ENCODE measurements at places on chromosomes 11 and 22.

DNA sequence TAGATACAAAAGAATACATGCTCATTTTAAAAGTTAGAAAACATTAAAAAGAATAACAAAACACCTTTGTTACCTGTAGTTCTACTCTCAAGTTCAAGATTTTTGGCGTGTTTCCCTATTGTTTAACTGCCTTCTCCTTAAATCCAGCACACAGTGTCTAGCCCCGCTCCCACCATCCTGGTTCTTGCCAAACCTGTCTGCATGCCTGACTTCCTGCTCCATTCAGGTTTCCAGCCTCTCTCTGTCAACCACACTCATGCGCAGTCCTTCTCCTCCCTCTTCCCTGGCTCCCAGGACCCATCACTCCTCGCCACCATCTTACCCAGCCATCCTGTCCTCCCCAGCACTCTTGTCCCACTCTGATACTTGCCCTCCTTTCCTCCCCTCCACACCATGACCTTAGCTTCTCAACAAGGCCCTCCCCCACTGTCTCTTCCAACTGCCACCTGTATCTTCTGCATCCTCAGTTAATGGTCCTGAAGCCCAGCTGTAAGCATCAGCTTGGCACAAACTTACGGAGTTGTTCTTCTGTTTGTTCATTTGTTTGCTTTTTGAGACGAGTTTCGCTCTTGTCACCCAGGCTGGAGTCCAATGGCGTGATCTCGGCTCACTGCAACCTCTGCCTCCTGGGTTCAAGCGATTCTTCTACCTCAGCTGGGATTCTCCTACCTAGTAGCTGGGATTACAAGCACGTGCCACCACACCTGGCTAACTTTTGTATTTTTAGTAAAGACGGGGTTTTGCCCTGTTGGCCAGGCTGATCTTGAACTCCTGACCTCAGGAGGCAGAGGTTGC is 7.5 kb upstream of the MYH9 start:
- no peak for DNase-seq

- DNase-seq, result no peak
Observed at GRCh38 chr11:24661331-24661730, 164.5 kb downstream of the LUZP2 start.

GRCh38 chr22:29480512-29481264 is 670 bp downstream of the NEFH start:
- no peak for DNase-seq

DNA sequence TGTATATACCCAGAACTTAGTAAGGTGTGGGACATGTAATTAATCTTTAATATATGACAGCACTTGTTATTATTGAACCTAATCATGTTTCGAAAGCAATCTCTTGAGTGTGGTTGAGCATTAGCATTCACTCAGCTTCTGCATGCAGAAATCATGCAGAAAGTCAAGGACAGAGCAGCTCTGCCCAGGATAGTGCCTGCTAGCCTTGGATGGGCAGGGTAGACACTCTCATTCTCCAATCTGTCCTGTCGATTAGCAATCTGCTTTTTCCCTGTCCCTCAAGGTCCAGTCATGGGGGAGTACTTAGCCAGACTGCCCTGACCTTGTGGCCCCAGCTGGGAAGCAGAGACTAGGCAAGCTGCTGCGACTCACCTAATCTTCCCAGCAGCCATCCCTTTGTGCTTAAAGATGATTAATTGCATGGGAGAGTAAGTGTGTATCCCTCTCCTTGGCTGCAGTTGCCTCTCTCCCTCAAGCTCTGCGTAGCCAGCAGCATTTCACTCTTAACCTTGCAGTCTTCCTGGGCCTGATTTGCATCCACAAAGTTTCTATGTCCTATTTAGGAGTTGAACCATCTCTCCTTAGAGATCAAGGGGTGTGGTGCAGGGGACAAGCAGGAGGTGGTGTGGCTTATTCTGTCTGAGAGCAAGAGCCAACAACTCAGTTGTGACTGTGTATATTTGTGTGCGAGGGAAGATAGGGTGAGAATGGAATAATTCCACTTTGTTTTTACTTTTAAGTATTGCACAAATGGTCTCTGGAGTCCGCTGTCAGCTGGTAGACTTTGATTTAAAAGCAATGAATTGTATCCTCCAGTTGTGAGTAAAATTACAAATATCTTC is 101.4 kb downstream of the FDX1 start:
- no peak for DNase-seq

GRCh38 chr11:119320776-119321524 is 4.0 kb upstream of the MCAM start:
- DNase-seq, result no peak

DNA sequence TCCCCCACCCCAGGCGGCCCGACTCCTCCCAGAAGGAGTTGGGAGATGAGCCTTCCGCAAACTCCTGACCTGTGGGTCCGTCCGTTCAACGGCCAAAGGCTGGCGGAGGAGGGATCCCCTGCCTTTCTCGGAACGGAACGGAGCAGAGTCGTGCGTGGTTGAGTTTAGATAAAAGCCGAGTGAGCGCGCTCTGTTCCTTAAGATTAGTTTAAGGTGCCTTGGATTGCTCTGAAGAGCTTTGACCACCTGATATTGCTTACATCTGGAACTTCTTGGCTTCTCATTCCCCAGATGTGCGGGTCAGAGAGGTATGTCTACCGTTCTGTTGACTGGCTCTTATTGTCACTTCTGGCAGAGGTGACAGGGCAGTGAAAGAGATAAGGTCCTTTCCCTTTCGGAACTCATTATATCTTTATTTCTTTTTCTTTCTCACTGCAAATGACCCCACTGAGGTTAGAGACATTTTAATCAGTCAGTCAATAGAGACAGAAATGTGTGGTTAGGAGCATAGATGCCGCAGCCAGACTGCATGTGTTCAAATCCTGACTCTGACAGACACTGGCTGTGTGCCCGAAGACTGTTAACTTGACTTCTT is at the start of gene TRIM6:
Gene TRIM6, plus strand, starts transcription at position 31 of the 595 bp plus-strand sequence. Its CDS starts 261 bp downstream, at position 292.
- DNase-seq, result no peak

DNA sequence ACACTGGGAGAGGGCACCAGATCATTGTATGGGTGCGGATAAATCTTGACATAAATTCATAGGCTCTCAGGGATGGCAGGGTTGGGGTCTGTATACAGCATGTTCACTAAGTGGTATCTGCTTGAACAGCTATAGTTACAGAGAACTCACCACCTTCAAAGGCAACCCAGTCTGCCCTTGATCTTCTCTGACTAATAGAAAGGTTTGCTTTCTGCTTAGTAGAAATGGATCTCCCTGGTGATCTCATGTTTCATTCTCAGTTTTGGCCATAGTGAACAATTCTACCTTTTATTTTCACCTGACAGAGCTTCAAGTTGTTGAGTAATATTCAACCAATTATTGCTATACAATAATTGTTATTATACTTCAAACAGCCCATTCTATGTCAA is 32.4 kb downstream of the CNTF start:
- no peak for DNase-seq

DNA sequence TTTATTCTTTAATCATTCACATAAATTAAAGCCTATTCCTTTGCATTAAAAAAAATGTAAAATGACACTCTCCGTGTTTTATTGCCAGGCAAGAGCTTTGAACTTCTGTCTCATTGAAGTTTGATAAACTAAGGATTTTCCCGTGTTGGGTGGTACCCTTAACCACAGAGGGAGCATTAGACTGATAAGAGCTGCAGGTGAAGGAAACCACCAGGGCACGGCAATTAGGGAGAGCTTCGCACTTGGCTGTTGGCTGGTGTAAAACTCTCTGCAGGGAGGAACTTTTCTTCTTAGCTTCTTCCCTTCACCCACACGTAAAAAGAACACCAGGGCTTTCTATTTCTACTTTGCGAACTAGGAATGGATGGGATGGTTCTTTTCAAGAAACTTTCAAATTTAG is 47.0 kb downstream of the CSTPP1 start:
- DNase-seq, result no peak

GRCh38 chr11:122030286-122030685 is 85.7 kb downstream of the BLID start:
- no peak for DNase-seq

DNA sequence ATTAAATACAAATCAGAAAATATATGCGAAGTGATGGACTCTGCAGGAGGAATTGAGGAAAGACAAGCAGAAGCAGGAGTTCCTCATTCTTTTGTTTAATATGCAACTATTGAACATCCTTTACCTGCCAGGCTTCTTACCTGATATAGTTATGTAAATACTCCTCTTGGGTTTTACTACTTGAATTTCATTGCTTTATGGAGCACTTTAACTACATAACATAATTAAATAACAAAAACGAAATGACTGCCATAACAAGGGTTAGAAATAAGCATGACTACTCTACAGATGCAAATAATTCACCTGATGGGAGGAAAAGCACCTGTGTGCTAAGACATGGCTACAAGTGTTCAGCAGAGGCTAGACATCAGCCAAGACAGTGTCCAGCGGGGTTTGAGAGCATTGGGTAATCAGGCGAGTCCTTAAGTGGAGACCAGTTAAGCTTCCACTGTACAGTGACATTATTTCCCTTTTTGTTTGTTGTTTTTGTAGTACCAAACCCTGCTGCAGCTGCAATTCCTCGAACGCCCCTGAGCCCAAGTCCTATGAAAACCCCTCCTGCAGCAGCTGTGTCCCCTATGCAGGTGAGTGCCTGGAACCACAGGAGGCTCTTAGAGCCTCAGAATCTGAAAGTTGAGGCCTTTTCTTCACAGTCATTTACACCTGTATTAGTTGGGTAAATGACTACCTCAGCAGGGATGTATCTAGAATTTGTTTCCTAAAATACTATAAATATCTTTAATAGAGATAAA is 67.4 kb downstream of the SPECC1L start:
- DNase-seq, result no peak

Data from stimulated activated CD8-positive, alpha-beta memory T cell treated with anti-CD3 and anti-CD28 coated beads, Interleukin-4, amount 100 ng/mL, for 1 hour (primary cell).